ENCODE measurements at places on chromosomes 2 and 18.

- no peak for DNase-seq
Observed at GRCh38 chr2:233379034-233379433, 24.7 kb downstream of the DGKD start.

DNA sequence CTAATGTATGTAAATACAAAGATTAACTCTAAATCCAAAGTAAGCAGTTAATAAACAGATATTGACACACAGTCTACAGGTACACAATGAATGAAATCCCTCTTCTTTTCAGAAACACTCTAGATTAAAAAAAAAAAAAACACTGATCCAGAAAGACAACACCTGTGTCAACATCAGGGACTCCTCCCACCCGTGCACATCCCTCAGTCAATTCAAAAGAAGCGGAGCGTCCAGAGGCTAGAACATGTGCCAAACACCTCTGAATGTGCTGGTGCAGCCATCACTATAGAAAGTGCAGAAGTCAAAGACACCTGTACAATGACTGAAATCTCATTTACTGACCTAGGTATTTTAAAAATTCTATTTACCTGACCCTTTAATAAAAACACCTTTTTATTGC is 622.6 kb upstream of the ID2 start:
- no peak for DNase-seq

GRCh38 chr2:207614824-207615223 is 10.4 kb downstream of the METTL21A start:
- no peak for DNase-seq

DNA sequence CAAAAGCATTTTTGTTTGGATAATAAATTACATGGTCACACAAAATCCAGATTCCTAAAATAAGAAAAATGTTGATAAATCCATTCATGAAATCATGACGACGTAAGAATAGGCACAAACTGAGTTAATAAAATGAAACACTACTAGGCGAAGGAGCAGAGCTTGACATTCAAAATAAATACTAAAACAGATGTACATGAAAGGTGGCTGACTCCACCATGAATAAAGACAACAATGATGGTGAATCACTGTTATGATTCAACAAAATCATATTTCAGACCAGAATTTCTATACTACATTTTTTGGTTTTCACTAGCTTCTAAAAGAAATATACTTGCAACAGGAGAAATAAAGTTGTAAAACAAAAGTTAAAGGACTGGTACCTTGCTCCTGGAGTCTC is 122.0 kb upstream of the RNU4ATAC start:
- DNase-seq = no peak

DNA sequence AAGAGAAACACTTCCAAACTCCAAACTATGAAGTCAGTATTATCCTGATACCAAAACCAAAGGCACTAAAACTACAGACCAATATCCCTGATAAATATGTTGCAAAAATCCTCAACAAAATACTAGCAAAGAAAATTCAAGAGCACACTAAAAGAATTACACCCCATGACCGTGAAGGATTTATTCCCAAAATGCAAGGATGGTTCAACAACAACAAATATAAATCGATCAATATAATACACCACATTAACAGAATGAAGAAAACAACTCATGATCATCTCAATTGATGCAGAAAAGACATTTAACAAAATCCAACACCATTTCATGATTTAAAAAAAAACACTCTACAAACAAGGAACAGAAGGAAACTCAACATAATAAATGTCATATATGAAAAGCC is 50.5 kb downstream of the IWS1 start:
- no peak for DNase-seq

DNA sequence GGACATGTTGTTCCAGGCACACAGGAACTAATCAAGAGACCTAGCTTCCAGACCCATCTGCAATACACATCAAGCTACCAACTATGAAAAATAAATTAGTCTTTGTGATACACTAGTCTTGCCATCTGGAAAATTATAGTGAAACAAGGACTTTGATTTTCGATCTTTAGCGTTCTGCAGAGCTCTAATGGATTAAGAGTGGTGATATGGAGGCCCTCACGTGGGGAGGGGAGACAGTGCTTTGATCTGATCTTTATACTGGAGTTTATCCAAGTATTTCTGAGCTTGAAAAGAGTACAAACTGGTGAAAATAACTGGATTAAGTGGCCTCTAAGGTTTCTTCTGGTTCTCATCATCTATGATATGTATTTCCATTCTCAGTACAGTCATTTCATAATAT is 273.4 kb upstream of the CDH7 start:
- no peak for DNase-seq

DNA sequence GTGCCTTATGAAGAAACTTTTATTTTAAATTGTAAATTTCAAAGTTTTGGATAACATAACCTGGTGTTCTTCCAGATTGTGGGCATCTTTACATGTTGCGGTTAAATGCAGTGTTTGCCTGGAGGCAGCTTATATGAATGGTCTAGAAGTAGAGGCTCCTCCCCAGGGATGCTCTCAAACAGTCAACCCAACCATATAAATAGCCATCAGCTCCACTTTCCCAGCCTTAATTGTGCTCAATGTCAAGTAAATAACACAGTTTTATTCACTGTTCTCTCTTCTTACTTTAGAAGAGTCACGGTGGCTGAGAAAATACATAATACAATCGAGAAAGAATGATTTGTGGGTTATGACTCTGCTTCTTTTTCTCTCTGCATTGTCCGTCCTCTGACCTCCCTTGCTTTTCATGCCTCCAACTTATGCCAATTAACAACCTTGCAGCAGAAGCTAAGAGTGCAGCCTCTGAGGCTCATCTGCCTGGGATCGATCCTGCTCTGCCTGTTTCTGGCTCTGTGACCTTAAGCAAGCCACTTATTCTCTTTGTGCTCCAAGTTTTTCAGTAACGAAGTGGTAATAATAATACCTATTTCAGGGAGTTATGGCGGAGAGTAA is 100.3 kb downstream of the DAW1 start:
- no peak for DNase-seq

- DNase-seq = no peak
Observed at GRCh38 chr2:213834746-213835145, 550.5 kb downstream of the SPAG16 start.

GRCh38 chr2:173654896-173655265 is 300.2 kb downstream of the CDCA7 start:
- no peak for DNase-seq

DNA sequence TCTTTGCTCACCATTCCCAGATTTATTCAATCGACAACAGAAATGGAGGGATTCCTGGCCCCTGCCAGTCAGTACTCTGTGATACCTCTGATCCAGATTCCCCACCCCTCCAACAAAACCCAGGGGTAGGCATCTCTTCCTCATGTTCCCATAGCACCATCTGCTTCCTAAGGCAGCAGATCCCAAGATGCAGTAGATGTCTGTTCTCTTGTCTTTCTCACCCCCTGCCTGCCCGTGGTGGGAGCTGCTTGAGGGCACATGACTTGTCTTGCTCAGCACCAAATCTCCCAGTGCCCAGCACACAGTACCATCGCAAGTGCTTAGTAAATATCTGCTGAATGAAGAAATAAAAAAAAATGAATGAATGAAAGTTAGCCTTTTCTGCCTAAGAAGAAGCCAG is 98.2 kb downstream of the ZBTB7C start:
- DNase-seq = no peak

- no peak for DNase-seq
Observed at GRCh38 chr2:187526792-187527191, 27.4 kb downstream of the TFPI start.

DNA sequence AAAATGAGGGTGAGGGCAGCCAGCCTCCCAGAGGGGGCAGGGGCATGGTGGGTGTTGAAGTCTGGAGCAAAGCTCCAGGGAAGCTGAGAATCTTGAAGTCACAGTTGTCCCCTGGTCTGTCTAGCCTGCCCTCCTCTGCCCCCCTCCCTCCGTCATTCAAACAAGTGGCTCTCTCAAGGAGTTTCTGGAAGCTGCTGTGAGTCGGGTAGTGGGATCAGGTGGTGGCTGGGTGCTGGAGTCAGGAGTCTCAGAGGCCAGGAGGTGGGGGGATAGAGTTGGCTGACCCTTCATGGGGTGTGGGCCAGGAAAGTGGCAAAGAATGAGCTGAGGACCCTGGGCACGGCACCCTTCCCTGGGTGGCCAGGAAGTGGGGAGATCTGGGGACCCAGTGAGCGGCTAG is 495 bp upstream of the ASIC4 start:
- DNase-seq = no peak

GRCh38 chr2:61770746-61771145 is 83.1 kb downstream of the FAM161A start:
- DNase-seq = no peak

- DNase-seq = no peak
Observed at GRCh38 chr2:211248841-211249240, 692.4 kb downstream of the CPS1 start.

- no peak for DNase-seq
Observed at GRCh38 chr2:241645915-241646645, 8.6 kb downstream of the ATG4B start.

DNA sequence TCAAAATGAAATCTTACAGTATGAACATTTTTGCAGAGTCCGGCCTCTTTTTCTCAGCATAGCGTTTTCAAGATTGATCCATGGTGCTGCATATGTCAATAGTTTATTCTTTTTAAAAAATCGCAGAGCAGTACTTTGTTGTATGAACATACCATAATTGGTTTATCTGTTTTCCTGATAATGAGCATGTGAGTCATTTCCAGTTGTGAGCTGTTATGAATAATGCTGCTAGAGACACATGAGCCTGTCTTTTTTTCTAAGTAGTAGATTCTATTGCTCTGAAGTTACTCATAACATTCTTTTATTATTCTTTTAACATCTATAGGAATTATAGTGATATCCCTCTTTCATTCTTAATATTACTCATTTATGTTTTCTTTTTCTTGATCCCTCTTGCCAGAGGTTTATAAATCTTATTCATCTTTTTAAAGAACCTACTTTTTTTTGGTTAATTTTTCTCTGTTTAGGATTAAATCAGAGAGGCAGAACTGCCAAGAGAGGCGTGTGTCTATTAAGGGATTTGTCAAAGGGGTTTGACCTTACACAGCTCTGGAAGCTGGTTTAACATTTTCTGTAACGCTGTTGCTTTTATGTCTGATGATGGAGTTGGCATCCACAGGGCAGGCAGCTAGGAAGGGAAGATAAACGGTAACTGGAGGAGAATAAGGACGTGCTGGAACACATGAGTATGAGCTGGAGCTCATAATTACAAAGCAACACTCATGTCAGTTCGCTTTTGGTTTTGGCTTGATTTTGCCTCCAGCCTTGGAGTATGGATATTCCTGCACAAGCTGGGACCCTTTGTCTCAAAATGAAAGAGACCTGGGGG is 47.4 kb downstream of the MGAT5 start:
- no peak for DNase-seq

- no peak for DNase-seq
Observed at GRCh38 chr2:181371782-181372645, 85.2 kb upstream of the ITGA4 start.

- DNase-seq = no peak
Observed at GRCh38 chr2:172484253-172484652, 56.9 kb downstream of the ITGA6 start.

DNA sequence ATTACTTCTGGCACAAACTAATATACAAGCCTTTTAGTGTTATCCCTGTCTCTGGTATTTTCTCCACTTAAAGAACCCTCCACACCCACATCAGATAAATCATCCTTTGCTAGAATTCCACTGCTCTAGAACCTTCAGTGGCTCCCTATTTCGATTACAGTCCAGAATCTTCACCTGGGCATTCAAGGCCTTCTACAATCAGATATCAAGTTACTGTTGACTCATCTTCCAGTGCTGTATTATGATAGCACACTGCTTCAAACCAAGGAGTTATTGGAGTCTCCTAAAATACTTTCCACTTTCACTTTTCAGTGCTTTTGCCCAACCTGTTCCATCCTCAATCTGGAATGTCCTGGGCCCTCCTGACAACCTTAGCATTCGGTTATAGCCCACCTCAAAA is 3.4 kb downstream of the CGREF1 start:
- DNase-seq = no peak

GRCh38 chr2:28350791-28351285 is 41.8 kb upstream of the FOSL2 start:
- DNase-seq = no peak

DNA sequence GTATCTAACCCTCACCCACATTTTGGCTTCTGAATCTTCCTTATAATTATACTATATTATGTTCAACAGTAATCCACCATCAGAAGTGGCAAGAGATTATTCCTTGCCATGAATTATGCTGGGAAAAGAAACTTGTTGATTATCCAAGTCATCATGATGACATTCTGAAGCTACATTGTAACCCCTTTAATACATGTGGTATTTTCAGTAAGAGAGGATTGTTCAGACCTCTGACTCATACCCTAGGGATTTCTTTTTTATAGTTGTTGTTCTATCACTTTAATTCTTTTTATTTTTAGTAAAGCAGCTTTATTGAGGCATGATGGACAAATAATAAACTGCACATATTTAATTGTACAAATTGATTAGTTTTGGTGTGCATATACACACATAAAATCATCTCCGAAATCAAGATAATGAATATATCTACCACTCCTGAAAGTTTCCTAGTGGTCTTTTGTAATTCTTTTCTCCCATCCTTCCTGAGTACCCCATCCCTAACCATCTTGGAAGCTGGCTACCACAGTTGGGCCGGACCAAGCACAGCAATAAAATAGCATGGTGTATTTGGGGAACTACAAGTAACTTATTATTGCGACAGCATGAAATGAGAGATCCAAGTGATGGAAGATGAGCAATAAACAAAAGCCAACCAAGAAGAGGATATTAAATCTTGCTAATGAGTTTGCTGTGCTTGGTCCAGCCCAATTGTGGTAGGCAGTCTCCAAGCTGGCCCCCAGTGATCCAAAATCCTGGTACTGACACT is 159.9 kb downstream of the BARD1 start:
- DNase-seq = no peak

DNA sequence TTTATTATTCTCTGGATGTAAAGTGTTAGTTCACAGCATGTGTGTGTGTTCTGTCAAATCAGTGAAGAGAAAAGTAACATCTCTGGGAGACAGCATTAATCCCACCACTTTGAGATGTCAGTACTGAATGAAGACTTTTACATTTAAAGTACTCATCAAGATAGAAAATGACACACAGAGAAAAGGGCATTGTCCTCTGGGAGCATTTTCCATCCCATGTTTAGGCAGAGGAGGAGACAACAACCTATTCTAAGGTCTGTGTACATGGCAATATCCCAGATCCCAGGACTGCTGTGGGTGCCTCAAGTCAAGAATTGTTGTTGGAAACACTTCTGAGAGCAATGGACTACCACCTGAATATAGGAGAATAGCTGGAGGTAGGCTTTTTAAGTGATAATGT is 201.5 kb downstream of the PPP1R1C start:
- DNase-seq = no peak
